ENCODE measurements at places on chromosomes 11 and 22. TPM values are rescaled to one million over a fixed set of nuclear protein-coding genes. Genes with fewer than 3 reads are reported as not detected.

- DNase-seq, result no peak
These were observed 815 bp upstream of the PLCB3 start for GRCh38 chr11:64250415-64251015.

DNA sequence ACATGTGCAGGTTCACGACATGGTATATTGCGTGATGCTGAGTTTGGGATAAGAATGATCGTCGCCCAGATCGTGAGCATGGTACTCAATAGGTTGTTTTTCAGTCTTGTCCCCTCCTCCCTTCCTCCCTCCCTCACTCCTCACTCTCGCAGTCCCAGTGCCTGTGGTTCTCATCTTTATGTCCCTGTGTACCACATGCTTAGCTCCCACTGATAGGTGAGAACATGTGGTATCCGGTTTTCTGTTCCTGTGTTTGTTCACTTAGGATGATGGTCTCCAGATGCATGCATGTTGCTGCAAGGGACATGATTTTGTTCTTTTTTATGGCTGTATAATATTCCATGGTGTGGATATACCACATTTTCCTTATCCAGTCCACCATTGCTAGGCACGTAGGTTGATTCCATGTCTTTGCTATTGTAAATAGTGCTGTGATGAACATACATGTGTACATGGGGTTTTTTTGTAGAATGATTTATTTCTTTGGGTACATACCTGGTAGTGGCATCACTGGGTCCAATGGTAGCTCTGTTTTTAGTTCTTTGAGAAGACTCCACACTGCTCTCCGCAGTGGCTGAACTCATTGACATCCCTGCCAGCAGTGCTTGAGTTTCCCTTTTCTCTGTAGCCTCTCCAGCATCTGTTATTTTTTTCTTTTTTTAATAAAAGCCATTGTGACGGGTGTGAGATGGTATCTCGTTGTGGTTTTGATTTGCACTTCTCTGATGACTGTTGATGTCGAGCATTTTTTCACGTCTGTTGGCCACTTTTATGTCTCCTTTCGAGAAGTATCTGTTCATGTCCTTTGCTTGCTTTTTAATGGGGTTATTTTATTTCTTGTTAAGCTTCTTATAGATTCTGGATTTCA lies 16.4 kb downstream of the ZBED4 start:
- DNase-seq, result no peak

Gene STK33
- total RNA-seq, result 17.3 TPM

Gene DEFB131B
- total RNA-seq, result not detected

GRCh38 chr11:122207505-122207904 lies 91.5 kb upstream of the BLID start:
- no peak for DNase-seq

Gene APOBEC3H
- total RNA-seq, result 1.9 TPM

- DNase-seq, result no peak
These were observed 363.7 kb upstream of the MPPED2 start for GRCh38 chr11:30949838-30950237.

DNA sequence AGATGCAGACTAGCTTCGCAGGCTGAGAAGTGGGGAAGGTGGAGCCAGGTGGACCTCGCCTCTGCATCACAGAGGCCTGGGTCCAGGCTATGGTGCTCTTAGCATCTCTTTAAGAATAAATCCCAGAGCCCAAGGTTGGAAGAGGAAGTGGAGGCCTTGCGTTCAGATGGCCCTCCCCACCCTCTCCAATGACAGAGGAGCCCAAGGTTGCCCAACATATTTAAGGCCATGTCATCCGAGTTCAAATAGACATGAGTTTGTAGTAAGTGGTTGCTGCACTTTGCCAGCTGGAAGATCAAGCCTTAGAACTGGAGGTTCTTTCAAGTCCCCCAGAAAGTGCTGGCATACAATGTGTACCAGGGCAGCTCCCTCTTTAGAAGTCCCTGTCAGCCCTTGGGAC lies 47.1 kb upstream of the HORMAD2 start:
- no peak for DNase-seq

DNA sequence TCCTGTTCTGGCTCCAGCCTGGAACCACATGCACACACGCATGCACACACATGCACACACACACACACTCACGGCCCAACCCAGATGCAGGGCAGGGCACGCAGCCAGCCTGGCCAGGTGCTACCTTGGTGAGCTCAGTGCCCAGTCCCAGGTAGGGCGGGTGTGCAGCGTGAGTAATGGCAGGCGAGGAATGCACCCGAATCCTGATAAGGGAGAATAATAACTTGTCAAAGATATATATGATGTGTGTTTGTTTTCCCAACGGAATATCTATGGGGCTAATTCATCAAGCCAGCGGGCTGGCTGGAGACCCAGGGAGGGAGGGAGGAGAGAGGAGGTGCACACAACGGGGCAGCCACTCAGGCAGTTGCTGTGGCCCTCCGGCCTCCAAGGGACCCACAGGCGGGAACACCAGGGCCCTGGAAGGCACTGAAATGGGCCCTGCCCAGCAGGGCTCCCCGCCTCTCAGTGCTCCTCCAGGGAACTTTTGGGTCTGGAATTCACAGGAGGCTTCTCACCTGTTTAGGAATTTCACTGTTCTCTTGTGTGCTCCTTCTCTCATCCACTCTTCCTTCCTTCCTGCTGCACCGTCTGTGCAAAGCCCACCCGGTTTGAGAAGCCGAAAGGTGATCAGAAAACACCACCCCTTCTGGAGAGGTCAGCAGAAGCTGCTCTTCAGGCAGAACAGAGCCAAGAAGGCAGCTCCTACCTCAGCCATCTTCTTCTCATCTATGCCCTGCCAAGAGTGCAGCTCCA lies 79.0 kb downstream of the BUD13 start:
- DNase-seq, result no peak

DNA sequence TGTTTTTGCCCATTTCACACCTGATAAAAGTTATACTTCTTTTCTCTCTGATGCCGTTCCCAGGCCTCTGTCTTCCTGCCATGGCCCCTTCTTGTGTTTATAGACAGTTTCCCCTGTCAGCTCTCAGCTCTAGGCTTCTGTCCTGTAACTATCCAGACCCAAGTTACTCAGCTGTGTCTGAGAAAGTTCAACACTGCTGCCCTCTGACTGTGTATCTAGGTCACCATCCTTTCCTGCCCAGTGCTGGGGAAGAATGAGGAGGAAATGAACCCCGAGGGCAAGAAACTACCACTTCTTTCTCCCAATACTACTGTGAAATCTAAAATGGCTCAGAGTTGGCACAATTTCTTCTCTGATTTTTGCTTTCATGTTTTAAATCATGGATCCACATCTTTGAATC lies 29.6 kb downstream of the SNX19 start:
- no peak for DNase-seq

GRCh38 chr11:100703801-100704575 lies 16.9 kb downstream of the ARHGAP42 start:
- no peak for DNase-seq

Gene BIK
- total RNA-seq, result 1.6 TPM

Gene HEPHL1
- total RNA-seq, result not detected

Gene INS
- total RNA-seq, result not detected

DNA sequence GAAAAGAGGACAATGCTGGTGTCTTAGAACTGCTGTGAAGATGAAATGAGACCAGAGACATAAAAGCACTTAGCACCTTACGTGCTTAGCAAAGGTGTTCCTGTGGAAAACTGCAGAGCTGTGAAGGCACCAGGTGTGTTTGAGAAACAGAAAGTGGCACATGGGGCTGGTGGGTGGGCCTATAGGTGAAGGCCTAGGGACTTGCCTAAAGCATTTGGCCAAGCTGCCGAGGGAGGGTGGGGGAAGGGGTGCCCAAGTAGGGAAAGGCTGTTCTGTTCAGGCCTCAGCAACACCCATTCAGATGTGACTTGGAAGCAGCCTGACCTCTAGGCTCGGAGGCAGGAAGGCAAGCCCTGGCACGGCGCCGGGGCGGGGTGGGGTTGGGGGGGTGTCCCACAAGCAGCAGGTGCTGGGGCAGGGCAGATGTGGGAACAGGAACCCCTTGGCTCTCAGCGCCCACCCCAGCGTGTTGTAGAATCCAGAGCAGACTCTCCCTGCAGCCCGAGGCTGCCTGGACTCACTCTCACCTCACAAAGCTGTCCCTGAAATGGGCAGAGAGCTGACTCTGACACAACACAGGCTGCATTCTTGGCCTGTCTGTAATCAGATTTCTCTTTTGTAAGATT lies 366.7 kb upstream of the NARS2 start:
- DNase-seq, result peak; percentile 45

DNA sequence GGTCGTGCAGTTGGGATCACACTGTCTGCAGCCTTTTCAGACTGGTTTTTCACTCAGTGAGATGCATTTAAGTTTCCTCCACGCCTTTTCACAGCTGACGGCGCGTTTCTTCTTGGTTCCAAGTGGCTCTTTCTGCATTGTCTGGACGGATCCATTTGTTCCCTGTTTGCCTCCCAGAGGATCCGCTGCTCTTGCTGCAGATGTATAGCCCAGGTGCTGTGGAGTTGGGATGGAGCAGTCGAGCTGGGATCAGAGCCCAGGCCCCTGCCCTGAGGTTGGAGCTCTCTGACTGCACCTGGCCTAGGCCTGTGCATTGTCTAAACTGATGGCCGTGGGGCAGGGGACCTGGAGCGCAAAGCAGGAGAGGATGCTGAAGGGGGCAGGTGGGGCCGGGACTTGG lies 51.6 kb downstream of the PARVB start:
- no peak for DNase-seq

DNA sequence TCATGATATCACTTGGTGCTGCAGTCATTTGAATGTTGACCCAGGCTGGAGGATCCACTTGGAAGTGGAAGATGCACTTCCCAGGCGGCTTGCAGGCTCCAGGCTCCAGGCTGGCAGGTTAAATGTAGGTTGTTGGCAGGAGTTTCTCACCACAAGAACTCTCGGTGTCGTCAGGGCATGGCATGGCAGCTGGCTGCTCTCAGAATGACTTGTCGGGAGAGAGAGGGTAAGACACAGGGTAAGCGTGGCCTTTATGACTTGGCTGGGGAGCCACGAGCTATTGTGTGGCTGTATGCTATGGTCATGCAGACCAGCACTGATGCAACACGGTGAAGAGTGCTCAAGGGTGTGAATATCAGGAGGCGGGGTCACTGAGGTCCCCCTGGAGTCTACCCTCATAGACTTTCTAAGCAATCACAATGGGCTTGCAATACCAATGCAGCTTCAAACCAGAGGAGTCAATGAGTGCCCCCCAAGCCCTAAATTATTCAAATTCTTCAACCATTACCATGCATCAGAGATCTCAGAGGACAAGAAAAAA lies 1027.7 kb downstream of the OPCML start:
- DNase-seq, result no peak

- no peak for DNase-seq
These were observed 628.7 kb downstream of the NTM start for GRCh38 chr11:131999084-131999483.

- DNase-seq, result peak; percentile 38
These were observed 15.7 kb upstream of the GNB1L start for GRCh38 chr22:19870153-19871022.

Gene PRR33
- not detected for total RNA-seq

Gene CD3E
- total RNA-seq, result 9.9 TPM

GRCh38 chr11:80041136-80042000 lies 600.5 kb upstream of the TENM4 start:
- no peak for DNase-seq

DNA sequence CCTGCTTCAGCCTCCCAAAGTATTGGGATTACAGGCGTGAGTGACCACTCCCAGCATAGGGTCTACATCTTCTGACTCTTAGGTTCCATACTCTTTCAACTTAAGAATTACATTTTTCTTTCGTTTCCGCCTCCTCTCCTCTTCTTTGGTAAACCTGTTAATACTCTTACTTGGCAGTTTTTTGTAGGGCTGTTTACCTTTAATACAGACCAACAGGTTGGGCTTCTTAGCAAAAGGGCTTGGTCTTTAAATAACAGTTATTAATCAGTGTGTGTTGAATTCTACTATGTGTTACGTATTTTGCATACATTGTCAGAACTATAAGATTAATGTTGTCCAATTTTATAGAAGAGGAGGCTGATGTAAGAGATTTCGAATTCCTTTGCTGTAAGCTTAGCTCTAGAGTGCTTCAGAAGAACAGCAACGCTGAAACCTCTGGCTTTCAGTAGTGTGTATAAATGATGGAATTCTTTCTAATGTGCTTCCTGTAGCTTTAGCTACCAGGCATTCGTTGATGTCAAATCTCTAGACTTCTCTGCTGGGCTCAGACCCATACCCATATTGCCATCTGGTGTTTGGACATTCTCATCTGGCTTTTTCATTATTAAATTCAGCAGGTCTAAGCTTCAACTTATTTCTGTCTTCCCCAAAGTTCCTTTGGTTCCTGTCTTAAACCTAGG lies 3.1 kb downstream of the FDX1 start:
- no peak for DNase-seq
